ENCODE measurements at places on chromosomes 1 and 21.

GRCh38 chr1:89630048-89630447, 2.9 kb upstream of the LRRC8C start:
- DNase-seq = no peak

DNA sequence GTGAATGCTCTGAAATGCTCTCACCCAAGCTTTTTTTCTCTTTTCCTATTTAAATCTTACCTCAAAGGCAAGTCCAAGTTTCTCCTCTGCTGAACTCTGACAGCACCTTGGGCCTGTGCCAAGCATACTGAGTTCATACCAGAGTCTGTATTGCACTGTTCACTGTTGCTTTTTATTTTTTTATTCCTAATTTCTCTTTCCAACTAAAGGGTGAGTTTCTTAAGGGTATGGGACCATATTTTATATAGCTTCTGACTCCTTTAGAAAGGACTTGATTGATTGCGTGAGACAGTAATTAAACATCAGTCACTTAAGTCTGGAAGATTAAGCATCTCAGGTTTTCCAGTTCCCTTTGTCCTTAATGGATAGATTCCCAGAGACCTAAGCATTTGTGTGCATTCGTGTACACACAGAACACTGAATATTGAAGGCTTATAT, 69.9 kb downstream of the CACHD1 start:
- no peak for DNase-seq

DNA sequence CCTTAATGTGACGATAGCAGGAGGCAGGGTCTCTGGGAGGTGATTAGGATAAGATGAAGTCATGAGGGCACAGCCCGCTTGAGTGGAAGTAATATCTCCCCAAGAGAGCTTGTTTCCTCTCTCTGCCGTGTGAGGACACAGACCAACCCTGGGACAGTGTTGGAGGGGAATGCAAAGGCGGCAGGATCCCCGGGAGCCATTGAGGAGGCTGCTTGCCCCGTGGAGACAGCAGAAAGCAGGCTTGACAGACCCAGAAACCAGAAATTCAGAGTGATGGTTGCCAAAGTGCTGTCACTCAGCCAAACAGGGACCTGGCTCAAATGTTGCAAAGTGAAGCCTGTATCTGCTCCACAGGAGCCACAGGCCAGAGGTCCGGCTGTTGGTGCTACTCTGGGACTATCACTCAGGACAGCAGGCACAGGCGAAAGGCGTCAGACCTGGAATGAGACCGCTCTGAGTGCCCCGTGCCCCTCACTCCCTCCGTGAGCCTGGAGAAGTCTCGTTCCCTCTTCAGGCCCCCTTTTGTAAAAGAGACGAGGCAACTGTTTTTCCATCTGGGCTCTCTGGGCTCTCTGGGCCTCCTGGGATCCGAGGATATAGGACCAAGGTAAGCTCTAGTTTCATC, 96.6 kb upstream of the VANGL1 start:
- DNase-seq = no peak

DNA sequence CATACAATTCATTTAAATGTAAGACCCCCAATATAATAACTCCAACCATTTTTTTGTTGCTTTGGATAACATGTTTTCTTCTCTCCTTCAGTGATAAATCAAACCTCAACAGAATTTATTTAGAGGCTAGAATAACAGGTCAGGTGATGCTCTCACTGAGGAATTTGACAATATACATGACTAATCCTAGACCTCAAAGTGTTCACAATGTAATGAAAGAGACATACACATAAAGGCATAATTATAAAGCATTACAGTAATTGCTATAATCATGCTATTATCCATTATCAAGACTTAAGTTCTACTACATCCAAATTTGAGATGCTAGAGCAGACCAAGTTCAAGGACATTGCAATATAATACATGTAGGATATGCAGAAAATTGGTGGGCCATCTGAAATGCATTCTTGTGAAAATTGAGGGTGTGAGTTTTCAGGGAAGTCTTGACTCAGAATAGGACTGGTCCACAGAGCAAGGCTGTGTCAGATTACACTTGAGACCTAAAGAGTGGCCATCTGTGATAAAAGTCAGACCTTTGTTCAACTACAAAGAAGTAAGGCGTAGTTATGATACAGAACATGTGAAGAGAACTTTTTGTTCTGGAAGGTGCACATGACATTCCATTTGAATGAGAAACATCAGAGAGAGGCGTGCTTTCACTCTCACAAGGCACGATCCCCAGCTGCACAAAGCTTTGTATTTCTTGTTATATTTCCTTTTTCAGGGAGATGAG, 45.5 kb downstream of the UTP25 start:
- no peak for DNase-seq

Measured in caudate nucleus (tissue), 63 donors.